Astrocyte (in vitro differentiated cells and primary cell): ENCODE measurements at places on chromosomes 3 and 15.
A peak's percentile ranks its signal among the peaks of the same experiment; 100 is the strongest.

DNA sequence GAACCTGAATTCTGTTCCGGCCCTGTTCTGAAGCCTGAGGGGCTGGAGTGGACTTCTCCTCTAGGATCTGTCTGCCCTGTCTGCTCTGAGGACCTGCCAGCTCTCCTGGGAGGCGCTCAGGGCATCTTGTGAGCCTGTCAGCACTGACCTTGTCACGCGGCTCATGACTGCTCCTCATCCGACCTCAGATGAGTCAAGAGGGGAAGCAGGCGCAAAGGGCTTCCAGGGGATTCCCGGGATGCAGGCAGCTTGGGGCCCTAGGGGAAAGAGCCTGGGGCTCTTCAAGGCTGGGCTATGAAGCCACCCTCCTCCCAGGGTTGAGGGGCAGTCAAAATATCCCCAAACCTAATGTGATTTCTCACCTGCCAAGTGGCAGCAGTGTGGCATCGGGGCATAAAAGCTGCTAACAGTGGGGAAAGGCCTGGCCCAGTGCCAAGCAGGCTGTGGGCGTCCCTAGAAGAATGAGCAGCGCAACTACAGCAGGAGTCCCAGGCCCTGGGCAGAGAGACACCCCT lies 27.6 kb upstream of the ANKDD1A start:
- DNase-seq = peak; percentile 81

- no peak for DNase-seq
Observed at GRCh38 chr15:52361975-52362494, 66.4 kb upstream of the MYO5C start.

GRCh38 chr15:74179101-74179841 lies 5.8 kb downstream of the ISLR start:
- peak; percentile 92 for DNase-seq

DNA sequence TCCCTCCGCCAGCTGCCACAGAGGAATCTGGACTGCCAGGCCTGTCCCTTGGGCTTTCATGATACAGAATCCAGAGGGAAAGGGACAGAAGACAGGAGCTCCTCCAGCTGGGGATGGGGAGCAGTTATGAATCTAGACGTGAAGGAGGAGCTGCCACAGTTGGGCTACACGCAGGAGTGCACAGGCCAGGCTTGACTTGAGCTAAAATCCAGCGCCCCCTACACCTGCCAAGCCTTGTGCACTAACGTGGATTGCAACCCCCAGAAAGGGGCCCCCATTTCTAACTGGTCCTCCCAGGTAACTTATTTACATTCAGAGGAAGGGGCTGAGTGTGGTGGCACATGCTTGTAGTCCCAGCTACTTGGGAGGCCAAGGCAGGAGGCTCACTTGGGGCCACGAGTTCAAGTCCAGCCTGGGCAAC lies 14.3 kb downstream of the KLHL6 start:
- DNase-seq = no peak

DNA sequence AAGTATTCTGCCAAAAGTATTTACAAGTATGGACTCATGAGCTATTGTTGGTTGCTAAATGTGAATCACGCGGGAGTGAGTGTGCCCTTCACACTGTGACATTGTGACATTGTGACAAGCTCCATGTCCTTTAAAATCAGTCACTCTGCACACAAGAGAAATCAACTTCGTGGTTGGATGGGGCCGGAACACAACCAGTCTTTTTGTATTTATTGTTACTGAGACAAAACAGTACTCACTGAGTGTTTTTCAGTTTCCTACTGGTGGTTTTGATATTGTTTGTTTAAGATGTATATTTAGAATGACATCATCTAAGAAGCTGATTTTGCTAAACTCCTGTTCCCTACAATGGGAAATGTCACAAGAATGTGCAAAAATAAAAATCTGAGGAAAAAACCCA lies 30.3 kb downstream of the SYNM start:
- no peak for DNase-seq

DNA sequence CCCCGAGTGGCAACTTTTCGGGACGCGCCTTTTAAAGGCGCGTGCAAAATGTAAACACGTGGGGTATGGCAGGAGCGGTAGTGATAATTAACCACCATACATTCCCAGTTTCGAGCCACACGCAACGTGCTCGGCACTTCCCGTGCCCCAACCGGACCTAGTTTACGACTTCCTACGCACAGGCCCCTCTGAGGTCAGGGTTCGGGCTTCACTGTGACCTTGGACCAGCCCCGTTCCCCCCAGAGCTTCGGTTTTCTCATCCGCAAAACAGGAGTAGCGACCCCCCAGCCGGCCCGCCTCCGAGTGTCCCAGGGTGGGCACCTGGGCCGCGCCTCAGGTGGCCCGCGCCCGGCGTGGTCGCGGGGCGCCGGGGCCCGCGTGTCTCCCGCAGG lies 451 bp downstream of the CHCHD4 start:
- no peak for DNase-seq

GRCh38 chr15:64111679-64112050 lies 15.9 kb downstream of the SNX1 start:
- no peak for DNase-seq

- DNase-seq = no peak
Observed at GRCh38 chr3:45792516-45793172, 3.7 kb downstream of the SLC6A20 start.
